GF-D8 (cell line): ENCODE measurements at places on chromosomes 13 and 19.

DNA sequence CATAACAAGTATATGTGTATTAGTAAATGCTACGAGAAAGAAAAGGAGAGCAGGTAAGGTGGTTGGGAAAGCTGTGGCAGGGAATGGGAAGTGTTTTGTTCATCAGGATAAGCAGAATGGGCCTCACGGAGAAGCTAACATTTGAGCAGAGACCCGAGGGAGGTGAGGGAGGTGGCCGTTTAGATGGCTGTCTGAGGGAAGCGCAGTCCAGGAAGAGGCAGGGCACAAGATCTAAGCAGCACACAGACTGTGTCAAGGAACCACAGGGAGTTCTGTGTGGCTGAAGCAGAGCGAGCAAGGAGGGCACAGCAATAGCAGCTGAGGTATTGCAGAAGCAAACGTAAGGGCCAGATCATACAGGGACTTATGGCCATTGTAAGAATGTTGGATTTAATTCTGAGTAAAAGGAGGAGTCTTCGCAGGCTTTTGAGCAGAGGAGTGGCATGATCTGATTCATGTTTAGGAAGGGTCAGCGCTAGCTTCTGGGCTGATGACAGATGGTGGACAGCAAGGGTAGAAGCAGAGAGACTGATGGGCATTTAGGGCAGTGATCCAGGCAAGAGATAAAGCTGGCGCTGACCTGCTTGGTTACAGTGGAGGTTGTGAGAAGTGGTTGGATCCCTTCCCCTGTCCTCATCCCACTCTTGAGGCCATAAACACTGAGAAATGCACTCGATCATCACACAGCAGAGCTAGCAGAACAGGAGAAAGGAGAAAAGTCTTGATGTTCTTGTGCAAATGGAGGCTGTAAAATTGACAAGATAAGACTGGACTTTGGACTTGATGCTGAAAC lies 199.9 kb downstream of the LACC1 start:
- DNase-seq = no peak

GRCh38 chr19:2588081-2588777 lies 112.3 kb downstream of the GADD45B start:
- DNase-seq = no peak

GRCh38 chr13:29547153-29547552 lies 48.3 kb downstream of the SLC7A1 start:
- no peak for DNase-seq

DNA sequence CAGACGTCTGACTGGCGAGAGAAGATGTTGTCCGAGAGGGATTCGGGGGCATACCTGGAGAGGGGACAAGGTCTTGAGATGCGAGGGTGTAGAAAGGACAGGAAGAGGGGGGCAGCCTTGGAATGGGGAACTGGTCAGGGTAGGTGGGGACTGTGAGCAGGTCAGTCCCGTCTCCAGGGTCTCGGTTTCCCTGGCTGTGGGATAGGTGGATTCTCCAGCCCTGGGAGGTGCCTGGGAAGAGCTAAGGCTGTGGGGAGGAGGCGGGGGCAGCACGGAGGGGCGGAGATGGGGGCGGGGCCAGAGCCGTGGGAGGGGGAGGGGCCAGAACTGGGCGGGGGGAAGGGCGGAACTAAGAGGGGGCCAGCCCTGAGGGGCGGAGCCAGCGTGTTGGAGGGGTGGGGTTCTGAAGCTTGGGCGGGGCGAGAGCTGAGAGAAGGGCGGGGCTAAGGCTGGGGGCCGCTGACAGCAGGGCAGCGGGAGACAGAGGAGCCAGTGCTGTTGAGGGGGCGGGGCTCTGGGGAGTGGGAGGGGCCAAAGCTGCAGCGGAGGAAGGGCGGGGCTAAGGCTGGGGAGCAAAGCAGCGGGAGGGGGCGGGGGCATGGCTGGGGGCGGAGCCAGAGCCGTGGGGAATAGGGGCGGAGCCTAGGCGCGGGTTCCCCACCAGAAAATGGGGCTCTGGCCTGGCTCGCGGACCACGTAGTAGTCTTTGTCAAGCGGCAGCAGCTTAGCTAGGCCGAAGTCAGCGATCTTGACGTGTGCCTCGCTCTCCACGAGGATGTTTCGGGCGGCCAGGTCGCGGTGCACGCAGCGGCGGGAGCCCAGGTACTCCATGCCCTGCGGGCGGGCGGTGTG lies 9.5 kb upstream of the INSL3 start:
- DNase-seq = no peak
